Stimulated activated CD8-positive, alpha-beta memory T cell treated with anti-CD3 and anti-CD28 coated beads, Interleukin-4, amount 100 ng/mL, for 4 hours (primary cell): ENCODE measurements at places on chromosomes 4 and X.

GRCh38 chr4:85995361-85995760 is 364.5 kb downstream of the MAPK10 start:
- no peak for DNase-seq

DNA sequence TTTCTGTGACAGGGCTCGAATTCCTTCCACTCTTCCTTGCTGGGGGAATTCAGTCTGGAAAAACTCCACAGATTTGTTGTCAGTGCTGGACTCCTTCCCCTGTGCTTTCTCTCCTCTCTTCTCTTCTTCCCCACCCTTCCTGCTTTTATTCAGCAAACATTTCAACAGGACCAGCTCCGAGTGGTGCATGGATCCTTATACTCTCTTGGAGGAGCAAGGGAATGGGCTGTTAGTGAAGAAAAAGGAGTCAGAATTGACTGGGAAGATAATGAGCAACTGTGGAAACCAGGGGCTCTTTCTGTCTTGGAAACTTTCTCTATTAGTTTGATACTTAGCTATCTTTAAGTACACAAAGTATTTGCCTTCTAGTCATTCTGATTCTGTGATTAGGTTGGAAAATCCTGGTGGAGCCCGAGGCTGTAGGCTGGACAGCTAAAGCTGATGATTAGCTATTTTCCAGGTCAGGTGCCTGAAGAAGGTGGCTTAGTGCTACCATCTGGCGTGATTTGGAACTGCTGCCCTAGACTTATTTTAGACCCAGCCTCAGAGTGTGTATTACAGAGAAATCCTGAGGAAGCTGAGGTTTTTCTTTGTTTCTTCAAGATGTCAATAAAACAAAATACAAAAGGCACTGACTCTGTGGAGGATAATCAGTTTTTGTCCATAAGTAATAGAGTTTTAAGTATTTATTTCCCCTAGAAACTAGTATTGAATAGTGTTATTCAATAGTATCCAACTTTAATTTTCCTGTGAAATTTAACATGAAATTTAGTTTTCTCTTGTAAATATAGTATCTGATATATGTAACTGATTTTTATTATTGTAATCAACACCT is 38.4 kb downstream of the NAP1L5 start:
- DNase-seq, result no peak

DNA sequence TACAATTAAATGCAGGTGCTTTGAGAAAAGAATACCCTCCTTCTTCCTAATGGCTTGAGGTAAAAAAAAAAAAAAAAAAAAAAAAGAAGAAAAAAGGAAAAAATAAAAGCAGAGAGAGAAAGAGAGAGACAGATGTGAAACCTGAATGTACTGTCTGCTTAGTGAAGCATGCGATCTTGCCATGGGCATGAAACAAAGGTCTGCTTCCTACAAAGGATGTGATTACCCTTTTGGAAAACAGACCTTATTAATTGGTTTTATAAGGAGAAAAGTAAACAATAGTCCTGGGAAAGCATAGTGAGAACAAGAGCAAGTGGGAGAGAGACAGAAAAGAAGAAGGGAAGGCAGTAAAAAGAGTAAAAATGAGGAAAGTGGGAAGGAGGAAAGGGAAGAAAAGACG is 526.1 kb upstream of the PABPC4L start:
- no peak for DNase-seq

DNA sequence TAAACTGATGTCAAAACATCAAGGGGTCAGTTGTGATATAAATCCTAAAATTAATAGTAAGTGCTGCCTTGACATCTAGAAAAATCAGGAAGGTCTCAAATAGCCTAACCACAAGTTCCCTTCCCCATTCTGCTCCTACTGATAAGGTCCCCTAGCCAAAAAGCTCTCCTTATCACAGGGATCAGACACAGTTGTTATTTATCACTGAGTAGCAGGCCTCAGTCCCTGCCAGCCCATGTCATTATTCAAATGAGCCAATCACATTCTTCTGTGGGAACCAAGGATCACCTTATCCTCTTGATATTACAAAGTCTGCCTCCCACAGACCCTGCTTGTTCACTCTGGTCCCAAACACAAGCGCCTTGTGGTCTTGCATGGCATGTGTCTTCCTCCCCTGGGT is 23.3 kb upstream of the TMEM255A start:
- no peak for DNase-seq

- DNase-seq, result no peak
Observed at GRCh38 chr4:4386736-4387392, at the start of gene NSG1. Gene NSG1, plus strand, starts transcription at chr4:4387102. Its CDS starts 528 bp downstream, at chr4:4387630.

DNA sequence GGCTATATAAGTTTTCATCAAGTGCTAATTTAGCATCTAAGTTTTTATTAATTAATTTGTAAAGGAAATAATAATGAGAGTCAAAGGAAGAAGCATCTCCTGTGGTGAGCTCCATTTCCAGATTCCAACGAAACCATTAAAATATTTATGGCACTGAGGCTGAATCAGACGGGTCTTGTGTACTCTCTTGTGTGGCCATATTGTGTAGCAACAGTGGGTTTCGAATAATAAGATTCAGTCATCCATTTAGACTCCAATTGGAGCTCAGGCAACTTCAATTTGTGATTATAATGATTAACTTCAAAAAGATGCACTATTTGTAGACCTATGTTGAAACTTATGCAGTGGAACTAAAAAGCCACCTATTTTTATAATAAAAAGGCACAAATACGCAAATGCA is 82.4 kb downstream of the SNCA start:
- no peak for DNase-seq

- DNase-seq, result no peak
Observed at GRCh38 chrX:155682834-155683233, 70.1 kb upstream of the TMLHE start.

- DNase-seq, result no peak
Observed at GRCh38 chr4:22514481-22514880, 1.4 kb downstream of the ADGRA3 start.

GRCh38 chr4:108097990-108098553 is 70.7 kb downstream of the LEF1 start:
- DNase-seq, result no peak

- no peak for DNase-seq
Observed at GRCh38 chr4:105765690-105766407, 57.3 kb downstream of the GSTCD start.

- no peak for DNase-seq
Observed at GRCh38 chr4:38242822-38243387, 282.7 kb downstream of the PTTG2 start.

- no peak for DNase-seq
Observed at GRCh38 chr4:5952975-5953951, 60.4 kb upstream of the CRMP1 start.

GRCh38 chr4:24196785-24197184 is 306.9 kb upstream of the PPARGC1A start:
- no peak for DNase-seq

DNA sequence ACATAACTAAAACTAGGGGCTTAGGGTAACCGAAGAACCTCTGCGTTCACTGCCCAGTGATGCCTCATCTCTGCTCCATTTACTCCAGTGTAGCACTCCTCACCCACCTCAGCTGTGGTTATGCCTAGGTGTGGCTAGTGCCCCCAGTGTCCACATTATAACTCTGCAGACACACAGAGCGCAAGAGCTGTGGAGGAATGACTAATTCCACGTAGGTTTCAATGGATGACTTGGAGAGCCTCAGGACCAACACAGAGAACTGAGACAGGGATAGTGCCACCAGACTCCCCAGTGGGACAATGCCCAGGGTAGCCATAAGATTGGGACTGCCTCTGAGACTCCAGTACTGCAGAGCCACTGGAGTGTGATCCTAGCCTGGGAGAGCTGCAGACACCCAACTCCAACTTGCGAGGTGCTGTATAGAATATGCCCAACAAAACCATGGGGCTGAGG is 542.4 kb upstream of the DIPK2B start:
- no peak for DNase-seq

DNA sequence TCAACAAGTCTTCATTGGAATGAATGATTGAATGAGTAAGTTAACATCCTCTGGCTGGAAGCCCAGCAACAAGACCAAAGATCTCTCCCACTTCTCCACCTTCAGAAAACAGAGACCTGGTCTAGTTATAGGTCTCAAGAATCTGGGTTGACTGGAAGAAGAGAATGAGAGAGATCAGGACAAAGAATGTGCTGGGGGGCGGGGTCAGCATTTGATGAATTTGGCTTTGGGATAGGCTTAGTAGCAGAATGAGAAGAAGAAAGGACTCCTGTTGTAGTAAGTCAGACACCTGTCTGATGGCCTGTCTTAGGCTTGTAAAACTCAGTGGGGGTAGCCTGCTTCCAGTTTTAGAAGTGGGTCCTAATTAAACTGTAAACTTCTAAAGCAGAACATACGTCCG is 51.0 kb downstream of the TRIM2 start:
- no peak for DNase-seq

GRCh38 chrX:29172880-29173279 is 585.6 kb downstream of the IL1RAPL1 start:
- no peak for DNase-seq

DNA sequence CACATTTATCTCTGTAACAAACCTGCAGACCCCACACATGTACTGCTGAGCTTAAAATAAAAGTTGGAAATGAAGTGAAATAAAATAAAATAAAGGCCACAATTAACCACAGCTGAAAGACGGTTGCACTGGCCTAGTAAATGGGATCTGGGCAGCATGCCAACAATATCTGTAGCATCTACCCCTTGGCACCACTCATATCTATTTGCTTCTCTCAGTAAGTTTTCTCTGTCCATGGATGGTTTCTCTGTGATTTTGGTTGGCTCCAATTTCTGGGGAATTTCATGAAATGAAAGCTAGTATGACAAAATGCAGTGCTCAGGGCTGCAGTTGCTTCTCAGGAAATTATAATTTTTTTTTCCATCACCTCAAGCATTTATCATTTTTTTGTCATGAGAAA is 172.0 kb upstream of the IL15 start:
- DNase-seq, result no peak

DNA sequence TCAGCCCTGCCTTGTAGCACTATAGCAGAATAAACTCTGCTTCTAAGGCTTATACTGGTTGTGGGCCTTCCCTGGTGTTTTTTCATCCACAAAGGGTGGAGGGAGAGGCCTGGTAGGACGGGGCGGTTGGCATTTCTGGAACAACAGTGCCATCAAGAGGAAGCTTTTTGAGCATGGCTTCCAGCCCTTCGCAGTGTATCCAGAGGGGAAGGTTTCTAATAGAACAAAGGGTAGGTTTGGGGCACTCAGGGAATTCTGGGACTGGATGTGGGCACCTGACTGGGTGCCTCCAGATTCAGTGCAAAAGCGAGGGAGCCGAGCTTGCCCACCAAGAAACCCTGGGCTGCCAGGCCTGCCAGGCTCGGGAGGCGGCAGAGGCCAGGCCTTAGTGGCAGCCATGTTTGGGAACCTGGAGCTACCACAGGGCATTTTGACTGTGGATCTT is 229.6 kb upstream of the AGTR2 start:
- DNase-seq, result no peak

- no peak for DNase-seq
Observed at GRCh38 chr4:5865896-5866599, 26.8 kb downstream of the CRMP1 start.

DNA sequence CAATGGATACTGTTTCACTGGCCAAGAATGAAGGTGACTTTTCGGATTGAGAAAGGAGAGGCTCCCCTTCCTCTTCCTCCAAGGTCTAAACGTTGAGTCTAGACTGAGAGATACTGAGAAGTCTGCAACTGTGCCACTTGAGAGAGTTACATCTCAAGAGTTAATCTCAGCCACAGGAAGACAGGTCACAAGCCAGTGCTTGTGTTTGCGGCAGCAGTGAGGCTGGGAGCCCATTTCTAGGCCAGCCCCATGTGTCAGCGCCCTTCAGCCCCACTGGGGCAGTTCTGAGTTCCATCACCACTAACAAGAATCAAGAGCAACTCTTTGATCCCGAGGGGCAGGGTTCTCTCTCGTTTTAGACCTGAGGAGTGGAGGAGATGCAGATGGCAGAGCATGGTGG is 7.3 kb upstream of the SEC24D start:
- DNase-seq, result no peak

GRCh38 chrX:65643531-65644052 is 23.9 kb upstream of the MSN start:
- DNase-seq, result no peak

DNA sequence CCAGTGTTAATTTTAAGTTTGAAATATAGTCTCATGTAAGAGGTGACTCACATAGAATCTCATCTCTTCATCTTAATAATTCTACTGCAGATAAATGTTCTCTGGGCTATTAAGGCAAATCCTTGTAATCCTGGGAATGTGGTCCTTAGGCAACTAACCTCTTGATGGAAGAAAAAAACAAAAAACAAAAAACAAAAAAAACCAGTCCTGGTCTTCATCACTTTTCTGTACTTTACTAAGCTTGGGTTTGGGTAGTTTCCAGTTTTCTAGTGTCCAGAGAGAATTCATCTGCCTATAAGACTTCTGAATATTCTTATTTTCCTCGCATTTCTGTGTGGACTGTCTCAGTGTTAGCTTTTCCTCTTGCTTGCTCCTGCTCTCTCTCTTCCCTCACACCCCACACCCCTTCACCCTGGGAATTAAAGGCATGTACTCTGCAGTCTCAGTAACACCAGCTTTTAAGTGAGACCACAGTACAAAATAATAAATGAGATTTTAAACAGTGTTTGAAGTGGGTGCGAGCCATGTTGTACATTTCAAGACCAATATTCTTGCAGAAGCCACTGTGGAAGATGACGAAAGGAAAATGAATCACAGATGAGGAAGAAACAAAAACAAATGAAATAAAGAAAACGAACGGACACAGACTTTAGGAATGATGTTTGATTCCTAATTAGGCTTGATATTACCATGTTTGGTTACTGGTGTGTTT is 51.7 kb downstream of the HAND2 start:
- no peak for DNase-seq

DNA sequence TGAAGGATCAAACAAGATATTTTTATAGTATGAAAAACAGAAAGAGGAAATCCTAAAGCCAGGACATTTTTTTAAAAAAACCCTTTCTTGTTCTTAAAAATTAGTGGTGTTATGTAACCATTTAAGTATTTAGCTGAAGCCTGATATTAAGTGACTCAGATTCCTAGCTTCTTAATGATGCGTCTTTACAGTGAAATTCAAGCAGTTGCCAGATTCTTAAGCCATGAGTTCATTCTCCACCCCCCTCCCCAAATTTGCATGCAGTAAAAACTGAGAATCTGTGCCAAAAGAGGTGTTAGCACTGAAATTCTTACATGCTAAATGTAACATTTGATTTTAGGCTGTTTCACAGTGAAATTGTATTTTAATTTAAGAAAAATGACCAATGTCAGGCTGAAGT is 180.8 kb downstream of the RAPGEF2 start:
- no peak for DNase-seq

- DNase-seq, result no peak
Observed at GRCh38 chr4:138118270-138118669, 123.9 kb downstream of the SLC7A11 start.

DNA sequence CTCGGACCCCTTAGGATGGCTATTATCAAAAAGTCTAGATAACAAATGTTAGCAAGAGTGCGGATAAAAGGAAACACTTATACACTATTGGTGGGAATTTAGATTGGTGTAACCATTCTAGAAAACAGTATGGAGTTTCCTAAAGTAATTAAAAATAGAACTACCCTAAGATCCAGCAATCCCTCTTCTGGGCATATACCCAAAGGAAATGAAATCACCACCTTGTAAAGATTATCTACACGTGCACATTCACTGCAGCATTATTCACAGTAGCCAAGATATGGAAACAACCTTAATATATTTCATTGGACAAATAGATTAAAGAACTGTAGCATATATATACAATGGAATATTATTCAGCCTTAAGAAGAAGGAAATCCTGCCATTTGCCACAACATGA is 462.4 kb downstream of the IQCM start:
- no peak for DNase-seq
